AG08395 (cell line): ENCODE measurements at places on chromosomes 6 and 20.

- no peak for DNase-seq
Measured at GRCh38 chr6:28215425-28215824, 9.7 kb upstream of the ZSCAN9 start.

DNA sequence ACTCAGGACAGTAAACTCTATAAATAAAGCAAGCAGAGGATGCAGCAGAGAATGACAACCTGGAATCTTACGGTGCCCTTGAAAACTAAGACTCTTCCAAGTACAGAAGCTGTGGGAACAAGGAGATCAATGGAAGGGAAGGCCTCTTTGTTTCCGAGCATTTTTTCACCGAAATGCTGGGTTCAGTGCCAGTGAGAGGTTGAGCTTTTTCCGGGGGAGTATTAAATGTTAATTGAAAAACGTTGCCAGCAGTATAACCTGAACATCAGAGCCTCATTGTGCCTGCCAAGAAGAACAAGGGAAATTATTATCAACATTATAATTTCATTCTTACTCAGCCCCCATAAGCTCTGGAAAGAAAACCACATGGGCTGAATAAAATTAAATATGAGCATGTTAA, 17.5 kb downstream of the OPRM1 start:
- no peak for DNase-seq

DNA sequence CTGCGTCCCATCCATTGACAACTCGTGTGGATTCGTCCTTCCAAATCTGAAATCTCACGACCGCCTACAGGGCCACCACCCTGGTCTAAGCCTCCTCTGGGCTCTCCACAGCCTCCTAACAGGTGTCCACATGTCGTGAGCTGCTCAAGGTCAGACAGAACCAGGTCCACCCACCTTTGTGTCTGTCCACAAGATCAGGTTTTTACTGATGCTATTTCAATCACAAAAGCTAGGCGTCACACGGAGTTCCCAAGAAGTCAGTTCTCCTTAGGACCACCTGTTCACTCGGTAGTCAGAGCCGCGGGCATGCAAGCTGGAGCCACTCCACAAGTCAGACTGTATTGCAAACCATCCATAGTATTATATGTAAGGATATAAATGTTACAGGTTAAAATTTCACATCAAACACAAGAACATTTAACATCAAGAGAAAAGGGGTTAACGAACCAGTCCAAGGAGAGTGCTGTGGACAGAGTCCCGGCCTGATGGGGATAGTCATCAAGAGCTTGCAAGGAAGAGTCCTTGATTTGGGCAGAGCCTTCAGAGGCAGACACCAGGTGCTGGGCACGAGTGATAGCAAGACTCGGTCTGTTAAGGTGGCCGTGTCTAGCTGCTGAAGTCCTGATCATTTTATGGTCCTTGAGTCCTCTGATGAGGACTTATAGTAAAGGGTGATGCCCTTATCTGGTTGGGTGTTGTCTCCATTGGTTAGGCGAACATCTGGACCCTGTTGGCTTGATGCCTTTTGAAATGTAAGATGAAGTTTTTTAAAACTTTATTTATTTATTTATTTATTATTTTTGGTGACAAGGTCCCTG, 731 bp upstream of the DNPH1 start:
- DNase-seq: no peak

- DNase-seq: no peak
Measured at GRCh38 chr6:82720992-82721391, 344.6 kb downstream of the UBE3D start.

DNA sequence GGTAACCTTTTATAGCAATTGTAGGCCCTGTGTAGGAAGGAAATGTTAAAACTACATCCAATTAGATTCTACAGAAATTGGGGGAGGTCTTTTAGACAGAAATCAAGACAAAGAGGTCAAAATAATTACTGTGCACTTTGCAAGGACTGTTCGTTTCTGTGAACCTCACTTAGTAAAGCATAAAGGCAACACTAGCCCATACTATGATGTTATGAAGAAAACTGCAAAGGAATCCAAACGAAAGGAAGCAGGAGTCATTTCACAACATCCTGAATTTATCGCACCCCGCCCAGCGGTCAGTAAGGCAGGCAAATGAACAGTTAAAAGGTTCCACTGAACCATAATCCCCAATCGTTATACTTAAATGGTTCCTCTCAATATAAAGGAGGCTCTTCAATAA, 429.5 kb upstream of the ARID1B start:
- DNase-seq: no peak

DNA sequence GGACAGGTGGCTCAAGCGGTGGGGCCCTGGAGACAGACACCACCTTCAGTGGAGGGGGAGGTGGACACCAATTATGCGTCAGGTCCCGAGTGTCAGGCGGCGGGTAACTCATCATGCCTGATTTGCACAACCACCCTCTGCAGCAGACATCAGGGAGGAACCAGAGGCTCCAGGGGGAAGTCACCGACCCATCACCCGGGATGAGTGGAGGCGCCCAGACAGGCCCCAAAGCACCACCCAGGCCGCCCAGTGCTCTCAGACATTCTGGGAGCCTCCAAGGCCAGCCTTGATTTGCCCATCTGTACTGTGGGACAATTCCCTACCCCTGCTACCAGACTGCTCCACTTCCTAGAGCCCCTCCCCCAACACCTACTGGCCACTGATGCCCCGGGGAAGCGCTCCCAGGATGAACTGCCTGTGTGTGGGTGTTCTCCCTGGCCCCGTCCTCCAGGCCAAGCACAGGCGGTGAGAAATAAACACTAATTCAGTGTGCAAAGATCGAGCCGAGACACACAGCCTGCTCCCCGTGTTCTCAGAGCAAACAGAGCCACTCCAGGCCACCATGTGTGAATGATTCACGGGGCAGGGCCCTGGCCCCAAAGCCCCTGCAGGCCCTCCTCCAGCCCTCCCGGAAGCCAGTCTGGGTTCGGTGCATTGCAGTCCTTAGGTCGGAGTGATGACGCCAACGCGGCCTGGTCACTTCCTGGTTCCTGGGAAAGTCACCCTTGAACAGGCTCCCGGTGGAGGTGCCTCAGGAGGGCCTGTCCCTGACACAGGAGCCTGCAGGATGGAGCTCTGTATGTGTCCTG, 107.2 kb downstream of the ASXL1 start:
- peak; percentile 22 for DNase-seq

GRCh38 chr20:8304124-8304816, 172.2 kb downstream of the PLCB1 start:
- DNase-seq: no peak

GRCh38 chr6:89258912-89259311, 41.8 kb upstream of the GABRR1 start:
- no peak for DNase-seq

DNA sequence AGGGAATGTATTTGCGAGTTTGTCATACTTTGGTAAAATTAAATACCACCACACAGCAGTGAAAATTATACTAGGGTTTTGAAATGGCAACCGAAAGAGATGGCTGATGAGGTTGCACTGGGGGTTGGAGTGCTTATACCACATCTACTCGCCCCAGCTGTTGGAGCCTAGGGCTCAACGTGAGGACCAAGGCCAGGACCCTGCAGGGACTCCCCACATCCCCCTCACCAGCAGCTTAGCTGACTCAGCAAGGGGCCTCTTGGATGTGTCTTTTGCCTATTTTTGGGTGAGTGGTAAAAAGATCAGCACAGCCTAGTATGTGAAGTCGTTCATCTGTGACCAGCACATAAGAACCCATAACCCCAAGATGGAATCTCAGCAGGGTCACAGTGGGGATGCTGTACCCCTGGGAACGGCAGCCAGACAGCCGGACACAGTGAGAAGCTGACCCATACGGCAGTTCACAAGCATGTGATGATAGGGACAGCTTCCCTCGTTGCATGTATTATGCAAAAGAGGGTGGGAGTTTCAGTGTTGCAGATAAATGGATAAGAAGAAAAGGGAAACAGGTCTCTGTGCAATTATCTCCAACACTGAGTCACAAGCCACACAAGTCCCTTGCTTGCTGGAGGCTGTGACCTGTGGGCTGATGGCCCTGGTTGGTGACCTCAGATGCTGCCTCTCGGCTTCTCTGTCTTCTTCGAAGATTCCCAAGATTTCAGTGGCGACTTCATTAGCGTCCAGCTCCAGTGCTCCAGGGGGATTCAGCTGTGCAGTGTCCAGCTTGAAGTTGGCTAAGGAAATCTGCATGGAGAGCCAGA, 20.9 kb upstream of the SPO11 start:
- no peak for DNase-seq

- DNase-seq: no peak
Measured at GRCh38 chr6:8481727-8482126, 46.4 kb upstream of the SLC35B3 start.

GRCh38 chr6:31423550-31423949, 20.2 kb downstream of the MICA start:
- DNase-seq: no peak

DNA sequence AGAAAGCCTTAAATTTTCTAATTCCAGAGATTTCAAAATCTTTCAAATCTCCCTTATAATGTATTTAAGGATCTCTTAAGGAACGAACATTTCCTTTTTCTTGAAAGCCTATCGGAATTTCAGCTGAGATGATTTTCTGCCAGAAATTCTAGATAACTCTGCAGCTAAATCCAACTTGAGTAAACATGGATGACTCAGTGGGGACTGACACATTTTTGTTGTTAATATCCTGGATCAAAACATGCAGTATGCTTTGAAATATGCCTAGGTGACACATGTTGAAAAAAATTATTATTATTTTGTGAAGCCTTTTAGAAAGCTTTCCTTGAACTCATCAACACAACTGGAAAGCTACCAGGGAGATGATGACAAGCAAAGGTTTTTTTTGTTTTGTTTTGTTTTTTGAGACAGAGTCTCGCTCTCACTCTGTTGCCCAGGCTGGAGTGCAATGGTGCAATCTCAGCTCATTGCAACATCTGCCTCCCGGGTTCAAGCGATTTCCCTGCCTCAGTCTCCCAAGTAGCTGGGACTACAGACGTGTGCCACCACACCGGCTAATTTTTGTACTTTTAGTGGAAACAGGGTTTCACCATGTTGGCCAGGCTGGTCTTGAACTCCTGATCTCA, 140.1 kb upstream of the SNX9 start:
- DNase-seq: peak; percentile 84

- DNase-seq: peak; percentile 47
Measured at GRCh38 chr20:11204926-11205768, 531.3 kb upstream of the JAG1 start.

- peak; percentile 79 for DNase-seq
Measured at GRCh38 chr6:150352321-150353296, 16.2 kb upstream of the IYD start.

DNA sequence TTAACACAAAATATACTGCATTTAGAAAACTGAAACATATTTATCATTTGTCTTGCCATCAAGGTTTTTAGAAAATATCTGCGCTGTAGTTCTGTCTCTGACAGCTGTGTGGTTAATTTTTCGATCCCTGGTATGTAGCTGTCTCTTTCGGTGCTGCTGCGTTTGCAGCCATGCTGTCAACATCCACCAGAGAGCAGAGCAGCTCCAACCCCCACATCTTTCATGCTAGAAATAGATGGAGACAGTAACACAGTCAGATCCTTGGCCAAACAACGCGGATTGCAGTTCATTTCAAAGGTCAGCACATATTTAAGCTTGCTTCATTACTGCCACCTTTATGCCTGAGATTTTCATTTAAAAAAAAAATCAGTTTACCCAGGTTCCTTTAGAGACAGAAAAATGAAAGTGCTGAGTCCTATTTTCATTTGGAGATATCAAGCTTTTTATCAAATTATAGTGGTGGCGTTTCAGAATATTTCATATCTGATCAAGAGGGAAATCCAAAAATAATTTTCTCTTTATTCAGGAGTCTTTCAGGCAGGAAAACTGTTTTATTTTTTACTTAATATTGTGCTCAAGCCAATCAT, 157.7 kb upstream of the MMS22L start:
- peak; percentile 44 for DNase-seq

DNA sequence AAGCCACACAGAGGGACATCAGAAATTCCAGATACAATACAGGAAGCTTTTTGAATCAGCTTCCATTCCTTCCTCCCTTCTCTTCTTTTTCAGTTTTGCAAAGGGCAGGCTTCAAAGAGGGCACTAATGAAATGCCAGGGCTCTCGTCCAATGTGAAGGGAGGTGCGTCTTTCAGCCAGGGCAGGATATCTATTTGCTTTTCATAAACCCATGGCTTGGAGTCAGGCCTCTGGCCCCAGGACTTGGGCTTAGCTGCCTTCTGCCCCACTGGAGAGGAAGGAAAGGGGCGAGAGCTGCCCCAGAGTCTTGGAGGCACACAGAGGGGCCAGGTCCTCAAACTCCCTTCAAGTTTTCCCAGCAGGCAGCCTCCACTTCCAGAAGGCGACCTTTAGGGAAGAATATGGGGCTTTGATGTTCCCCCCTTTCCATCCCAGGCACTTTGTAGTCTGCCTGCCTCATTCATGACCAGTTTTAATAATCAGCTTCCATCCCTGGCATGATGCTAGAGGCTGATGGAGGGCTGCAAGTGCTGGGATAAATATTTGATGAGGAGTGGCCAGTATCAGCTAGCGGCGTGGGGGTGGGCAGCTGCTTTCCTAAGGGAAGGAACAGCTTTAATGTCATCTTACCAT, 234.8 kb downstream of the NRN1 start:
- DNase-seq: no peak

DNA sequence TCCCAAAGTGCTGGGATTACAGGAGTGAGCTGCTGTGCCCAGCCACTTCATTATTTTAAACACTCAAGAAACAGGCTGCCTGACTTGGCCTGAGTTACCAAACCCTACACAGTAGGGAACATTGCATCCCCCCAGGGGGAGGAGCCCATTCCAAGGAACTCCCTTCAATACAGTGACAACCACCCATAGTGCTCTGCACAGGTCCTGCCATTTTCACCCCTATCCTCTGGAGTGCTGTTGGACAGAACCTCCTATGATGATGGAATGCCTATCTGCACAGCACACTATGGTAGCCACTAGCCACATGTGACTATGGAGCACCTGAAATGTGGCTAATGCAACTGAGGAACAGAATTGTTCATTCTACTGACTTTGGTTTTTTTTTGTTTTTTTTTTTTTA, 11.7 kb downstream of the ACOT8 start:
- DNase-seq: no peak

DNA sequence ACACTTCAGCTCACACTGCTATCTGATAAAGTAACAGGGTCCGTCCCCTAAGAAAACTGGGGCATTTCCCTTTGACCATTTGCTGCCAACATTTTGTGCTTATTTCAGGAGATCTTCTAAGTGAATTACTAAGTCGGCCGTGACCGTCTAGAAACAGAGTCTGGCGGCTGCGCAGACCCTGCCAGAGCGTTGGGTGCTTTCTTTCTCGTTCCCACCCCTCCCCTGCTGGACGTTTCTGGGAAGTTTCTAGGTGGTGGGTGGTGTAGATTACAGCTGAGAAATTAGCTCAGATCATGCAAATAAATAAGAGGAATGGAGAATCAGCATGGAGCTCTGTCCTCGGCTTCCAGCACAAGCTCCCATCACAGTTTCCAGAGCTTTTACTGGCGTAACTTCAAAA, 128.1 kb downstream of the MYLK4 start:
- DNase-seq: no peak

- no peak for DNase-seq
Measured at GRCh38 chr6:39758905-39759605, 33.1 kb upstream of the DAAM2 start.

DNA sequence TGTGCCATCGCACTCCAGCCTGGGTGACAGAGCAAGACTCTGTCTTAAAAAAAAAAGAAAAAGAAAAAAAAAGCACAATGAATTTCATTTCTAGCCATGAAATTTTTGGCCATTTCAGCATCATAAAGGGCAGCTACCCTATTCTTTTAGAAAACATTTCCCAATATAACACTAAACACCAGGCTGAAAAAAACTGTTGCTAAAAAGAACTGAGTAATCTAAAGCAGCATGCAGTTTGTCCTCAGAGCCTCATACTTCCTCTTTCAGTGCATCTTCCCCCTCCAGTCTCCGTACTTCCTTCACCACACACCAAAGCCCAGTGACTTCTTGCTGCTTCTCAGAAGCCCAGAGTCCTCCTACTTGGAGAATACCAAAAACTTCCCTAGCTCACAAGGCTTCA, 5.6 kb upstream of the IFNGR1 start:
- no peak for DNase-seq
